ENCODE measurements at places on chromosomes 4 and X.

DNA sequence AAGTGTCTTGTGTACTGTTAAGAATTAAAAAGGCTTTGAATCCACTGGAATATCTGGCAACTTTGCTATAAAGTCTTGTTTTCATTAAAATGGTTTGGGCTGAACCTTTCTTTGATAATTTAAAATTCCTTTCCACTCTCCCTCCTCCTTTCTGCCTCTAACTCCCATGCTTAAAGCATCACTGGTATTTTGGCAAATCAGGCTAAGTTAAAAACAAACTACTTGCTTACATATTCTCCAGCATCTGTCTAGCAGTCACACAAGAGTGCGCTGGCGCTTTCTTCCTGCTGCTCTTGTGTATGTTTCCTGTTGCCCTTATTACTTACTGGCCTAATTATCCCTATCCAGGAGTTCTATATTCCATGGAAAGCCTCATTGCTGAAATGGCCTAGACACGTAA is 136.6 kb downstream of the VEGFC start:
- no peak for DNase-seq

- DNase-seq, result no peak
These were observed 138.9 kb upstream of the PSAPL1 start for GRCh38 chr4:7573576-7574091.

DNA sequence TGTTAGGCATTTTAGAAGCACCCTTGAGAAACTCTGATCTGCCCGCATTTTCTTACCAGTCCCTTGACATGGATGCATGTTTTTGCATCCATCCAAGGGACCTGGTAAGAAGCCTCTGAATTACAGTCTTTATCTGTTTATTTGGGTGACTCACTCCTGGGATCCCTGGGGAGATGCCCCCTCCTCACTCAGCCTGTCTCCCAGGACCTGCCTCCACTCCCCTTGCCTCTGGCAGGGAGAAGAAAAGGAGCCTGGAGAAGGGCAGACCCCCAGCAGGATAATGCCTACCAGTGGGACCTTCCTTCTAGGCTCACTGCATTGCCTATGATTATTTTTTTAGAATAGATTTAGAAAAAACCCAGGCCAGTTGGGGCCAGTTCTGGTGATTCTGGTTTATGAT is 329.4 kb downstream of the PTTG2 start:
- no peak for DNase-seq

- no peak for DNase-seq
These were observed 309.5 kb downstream of the TMA16 start for GRCh38 chr4:163804001-163804400.

GRCh38 chr4:140617499-140618248 is 48.9 kb upstream of the UCP1 start:
- no peak for DNase-seq

DNA sequence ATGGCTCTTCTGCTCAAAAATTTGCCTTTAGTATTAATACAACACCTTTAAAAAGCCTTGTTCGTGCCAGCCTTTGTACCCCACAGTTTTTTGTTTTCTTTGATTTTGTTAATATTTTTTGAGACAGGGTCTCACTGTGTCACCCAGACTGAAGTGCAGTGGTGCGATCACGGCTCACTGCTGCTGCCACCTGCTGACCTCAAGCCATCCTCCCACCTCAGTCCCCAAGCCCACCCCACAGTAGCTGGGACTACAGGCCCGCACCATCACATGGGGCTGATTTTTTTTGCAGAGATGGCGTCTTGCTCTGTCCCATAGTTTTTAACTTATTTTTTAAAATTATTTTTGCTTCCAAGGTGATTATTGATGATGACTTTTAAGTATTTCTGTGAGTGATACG is 134.0 kb downstream of the HTR2C start:
- no peak for DNase-seq

- DNase-seq, result no peak
These were observed 19.8 kb upstream of the GTPBP6 start for GRCh38 chrX:338281-338835.

GRCh38 chrX:43474321-43474720 is 181.8 kb upstream of the MAOA start:
- DNase-seq, result no peak

DNA sequence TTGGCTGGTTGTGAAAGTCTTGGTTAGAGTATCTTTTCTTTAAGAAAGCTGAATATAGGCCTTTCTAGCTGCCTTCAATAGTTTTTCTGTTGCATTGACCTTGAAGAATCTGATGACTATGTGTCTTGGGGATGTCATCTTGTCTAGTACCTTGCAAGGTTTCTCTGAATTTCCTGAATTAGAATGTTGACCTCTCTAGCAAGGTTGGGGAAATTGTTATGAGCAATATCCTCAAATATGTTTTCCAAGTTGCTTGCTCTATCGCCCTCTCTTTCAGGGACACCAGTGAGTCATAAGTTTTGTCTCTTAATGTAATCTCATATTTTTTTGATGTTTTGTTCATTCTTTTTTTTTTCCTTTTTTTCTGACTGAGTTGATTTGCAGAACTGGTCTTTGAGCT is 194.7 kb downstream of the RAB28 start:
- no peak for DNase-seq

DNA sequence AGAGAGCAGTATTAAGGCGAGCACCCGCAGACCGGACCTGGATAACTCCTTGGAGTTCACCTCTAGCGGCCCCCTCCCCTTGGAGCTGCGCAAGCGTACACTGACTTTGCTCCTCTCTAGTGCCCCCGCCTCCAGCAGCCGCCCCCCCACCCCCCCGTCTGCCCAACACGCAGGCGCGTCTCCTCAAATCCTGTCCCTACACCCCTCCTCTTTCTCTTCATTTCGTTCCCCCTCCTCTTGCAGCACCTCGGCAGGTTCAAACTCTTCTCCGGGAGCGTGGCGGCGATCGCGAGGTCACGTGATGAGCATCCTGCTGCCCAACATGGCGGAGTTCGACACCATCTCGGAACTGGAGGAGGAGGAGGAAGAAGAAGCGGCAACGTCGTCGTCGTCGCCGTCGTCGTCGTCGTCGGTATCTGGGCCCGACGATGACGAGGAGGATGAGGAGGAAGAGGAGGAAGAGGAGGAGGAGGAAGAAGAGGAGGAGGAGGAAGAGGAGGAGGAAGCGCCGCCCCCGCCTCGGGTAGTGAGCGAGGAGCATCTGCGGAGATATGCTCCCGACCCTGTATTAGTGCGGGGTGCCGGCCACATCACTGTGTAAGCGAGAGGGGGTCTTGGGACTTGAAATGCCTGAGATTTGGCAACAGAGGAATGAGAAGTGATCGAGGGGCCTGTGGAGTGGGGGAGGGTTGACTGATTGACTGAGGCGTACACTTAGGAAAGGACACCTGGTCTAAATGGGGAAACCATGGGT is at the start of gene CHIC1:
CHIC1 (plus strand) TSS at position 214 of the 754 bp plus-strand sequence; CDS start at position 302, 88 bp downstream.
- peak; percentile 37 for DNase-seq
